T-helper 2 cell treated with Interferon-gamma antibody and Interleukin-4, amounts not matched to agents 5 μg/mL and 100 μg/mL, for 36 hours (primary cell): ENCODE measurements at places on chromosomes 5 and 9.

GRCh38 chr9:84325347-84325973, 15.1 kb downstream of the SLC28A3 start:
- H3K27me3 ChIP-seq, result no peaks in the 10 kb centered on the region
- H3K4me3 ChIP-seq, result no peak overlapping the region
- no peaks in the 10 kb centered on the region for H3K36me3 ChIP-seq
- no peaks in the 10 kb centered on the region for H3K4me1 ChIP-seq
- no peak overlapping the region for H3K27ac ChIP-seq
- no peak for DNase-seq

DNA sequence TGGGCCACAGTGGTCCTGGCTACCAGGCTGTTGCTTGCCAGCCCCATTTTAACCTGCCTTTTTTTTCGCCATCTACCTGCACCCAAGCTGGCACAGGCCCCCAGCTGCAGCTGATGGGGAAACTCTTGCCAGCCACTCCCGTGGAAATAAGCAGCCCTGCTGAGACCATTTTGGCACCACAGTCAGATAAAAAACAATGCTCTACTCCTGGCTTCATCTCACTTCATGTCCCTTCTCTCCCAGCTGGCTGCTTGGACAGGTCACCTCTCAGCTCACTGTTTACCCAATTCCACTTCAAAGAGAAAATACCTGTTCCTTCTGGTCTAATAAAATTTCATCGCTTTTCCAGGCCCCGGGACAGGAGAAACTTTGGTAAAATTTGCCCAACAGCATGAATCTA, 322.6 kb upstream of the SLC30A5 start:
- H3K27ac ChIP-seq, result no peak overlapping the region
- H3K27me3 ChIP-seq, result peaks cover 4% of the 10 kb centered on the region
- H3K4me3 ChIP-seq, result no peak overlapping the region
- no peaks in the 10 kb centered on the region for H3K4me1 ChIP-seq
- DNase-seq, result no peak

DNA sequence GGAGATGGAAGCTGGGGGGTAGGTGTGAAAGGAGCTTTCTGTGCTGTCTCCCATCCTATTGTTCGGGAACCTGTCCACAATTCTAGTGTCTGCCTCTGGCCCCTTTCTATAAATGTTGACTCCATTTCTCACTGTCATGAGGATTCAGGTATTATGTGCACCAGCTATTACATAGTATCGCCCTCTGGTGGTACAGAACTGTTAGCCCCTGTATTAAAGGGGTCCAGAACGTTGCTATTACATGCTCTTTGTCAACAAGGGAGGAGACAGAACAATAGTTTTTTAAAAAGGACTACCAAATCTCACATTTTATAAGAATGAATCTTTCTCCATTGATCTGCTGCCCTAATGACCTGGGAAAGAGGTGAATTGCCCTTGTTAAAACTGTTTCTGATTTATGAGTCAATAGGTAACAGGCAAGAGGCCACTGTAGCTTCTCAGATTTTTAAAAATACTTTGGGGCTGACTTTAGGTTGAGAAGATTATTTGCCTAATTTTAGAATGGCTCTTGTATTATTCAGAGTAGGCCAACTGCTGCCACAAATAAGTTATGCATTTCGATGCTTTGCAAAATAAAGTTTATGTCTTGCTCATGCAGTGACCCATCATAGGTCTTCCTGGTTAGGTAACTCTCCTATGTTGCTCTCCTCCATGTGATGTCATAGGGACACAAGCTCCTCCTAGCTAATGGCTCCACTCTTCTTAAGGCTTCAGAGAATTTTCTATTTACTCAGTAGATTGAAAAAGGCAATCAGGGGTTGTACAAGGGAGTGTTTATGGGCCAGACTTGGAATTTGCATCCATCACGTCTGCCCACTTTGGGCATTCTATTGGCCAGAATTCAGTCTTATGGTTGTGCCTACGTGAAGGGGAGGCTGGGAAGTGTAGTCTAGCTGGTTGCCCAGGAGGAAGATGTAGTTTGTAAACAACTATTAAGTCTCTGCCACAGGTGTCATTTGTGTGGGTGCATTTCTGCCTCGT, 20.8 kb downstream of the DCANP1 start:
- peaks cover 20% of the 10 kb centered on the region for H3K4me1 ChIP-seq
- peaks cover 19% of the 10 kb centered on the region for H3K27me3 ChIP-seq
- H3K36me3 ChIP-seq, result no peaks in the 10 kb centered on the region
- peak; percentile 14 for DNase-seq
- H3K4me3 ChIP-seq, result peak overlapping the region; percentile 51

DNA sequence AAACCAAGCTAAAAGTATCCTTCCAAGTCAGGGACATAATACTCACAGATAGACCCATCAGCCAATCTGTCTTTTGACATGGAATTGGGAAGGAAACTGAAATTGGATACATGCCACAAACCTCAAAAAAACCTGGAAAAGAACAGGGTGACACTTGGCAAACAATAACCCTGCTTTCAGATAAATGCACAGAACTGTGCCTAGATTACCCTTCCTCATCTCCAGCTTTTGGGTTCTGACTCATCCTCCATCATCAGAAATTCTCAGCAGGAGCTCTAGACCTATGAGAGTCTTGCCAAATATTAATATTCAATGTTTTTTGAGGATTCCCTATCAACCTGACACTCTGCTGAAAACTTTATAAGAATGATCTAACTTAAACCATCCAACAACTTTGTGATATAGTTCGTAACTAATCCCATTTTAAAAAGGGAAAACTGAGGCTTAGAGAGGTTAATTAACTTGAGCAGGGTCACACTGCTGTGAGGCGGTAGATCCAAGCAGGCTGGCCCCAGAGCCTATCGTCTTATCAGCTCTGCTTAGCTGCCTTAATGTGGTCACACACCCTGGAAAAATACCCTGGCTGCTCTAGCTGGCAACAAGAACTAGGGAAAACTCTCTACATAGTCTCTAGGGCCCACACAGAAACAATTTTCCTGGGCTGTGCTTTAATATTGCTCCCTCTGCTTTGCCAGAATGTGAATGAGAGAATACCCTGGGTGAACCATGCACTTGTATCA, 157.0 kb upstream of the TRPC7 start:
- H3K36me3 ChIP-seq, result no peaks in the 10 kb centered on the region
- no peaks in the 10 kb centered on the region for H3K27me3 ChIP-seq
- H3K27ac ChIP-seq, result no peak overlapping the region
- no peak overlapping the region for H3K4me3 ChIP-seq
- no peak for DNase-seq

GRCh38 chr5:127586066-127586770, 62.7 kb upstream of the CTXN3 start:
- DNase-seq, result no peak
- H3K27me3 ChIP-seq, result peaks cover 12% of the 10 kb centered on the region
- H3K27ac ChIP-seq, result no peak overlapping the region
- H3K36me3 ChIP-seq, result no peaks in the 10 kb centered on the region

DNA sequence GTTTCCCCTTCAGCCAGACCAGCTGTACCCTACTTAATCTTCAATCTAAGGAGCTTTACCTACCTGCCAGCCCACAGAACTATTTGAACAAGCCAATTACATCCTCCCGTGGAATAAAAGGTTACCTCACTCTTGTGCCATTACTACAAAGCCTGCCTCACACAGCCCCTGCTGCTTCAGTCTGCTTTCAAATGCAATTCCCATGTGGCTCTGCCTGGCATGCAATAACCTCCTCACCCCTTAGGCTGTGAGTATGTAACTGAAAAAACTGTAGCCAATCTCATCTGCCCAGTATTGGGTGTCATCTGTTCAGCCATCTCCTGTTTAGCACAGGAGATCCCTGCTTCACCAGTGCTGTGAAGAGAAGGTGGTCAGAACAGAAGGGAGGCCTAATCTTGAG, 6.1 kb upstream of the GCNT1 start:
- DNase-seq, result no peak
- no peak overlapping the region for H3K4me3 ChIP-seq
- no peaks in the 10 kb centered on the region for H3K36me3 ChIP-seq
- H3K27ac ChIP-seq, result no peak overlapping the region

DNA sequence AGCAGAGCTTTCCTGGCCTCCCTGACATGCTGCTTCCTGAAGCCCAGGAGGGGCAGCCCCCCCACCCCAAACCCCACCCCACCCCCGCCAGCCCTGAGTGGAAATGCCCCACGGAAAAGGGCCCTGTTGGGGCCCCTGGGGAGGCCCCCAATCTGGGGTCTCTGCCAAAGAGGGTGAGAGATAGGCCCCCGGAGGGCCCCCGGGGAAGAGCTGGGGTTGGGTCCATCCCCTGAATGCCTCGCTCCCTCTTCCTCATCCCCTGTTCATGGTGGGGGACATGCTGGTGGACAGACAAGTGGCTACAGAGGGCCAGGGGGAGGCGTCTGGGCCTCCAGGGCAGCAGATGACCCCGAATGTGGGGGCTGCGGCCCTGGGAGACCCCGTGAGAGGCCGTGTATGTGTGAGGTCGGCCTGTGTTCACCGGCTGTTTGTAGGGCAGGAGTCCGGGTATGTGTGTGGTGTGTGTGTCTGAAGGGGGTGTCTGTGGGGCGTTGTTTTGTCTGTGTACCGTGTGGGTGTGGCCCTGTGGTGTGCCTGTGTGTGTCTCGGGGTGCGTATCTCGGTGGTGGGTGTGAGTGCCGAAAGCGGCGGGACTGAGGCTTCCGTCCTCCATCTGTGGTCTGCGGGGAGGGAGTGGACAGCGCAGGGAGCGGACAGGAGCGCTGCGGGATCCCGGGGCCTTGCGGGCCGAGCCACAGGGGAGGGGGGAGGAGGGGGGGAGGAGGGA, 11.3 kb downstream of the C9orf50 start:
- peak; percentile 52 for DNase-seq
- peak overlapping the region; percentile 93 for H3K4me3 ChIP-seq
- peaks cover 29% of the 10 kb centered on the region for H3K4me1 ChIP-seq
- H3K36me3 ChIP-seq, result no peaks in the 10 kb centered on the region

- no peak for DNase-seq
- H3K27ac ChIP-seq, result no peak overlapping the region
- H3K4me3 ChIP-seq, result no peak overlapping the region
Observed at GRCh38 chr5:83488271-83488670, 16.7 kb downstream of the VCAN start.

GRCh38 chr9:35714579-35715252, 17.3 kb downstream of the TLN1 start:
- H3K4me3 ChIP-seq, result no peak overlapping the region
- DNase-seq, result no peak
- H3K27me3 ChIP-seq, result no peaks in the 10 kb centered on the region
- H3K36me3 ChIP-seq, result peaks cover 90% of the 10 kb centered on the region

- no peaks in the 10 kb centered on the region for H3K36me3 ChIP-seq
- peaks cover 5% of the 10 kb centered on the region for H3K4me1 ChIP-seq
- no peak overlapping the region for H3K27ac ChIP-seq
Observed at GRCh38 chr9:89766991-89767390, 162.2 kb downstream of the GADD45G start.

- H3K4me1 ChIP-seq, result peaks cover 13% of the 10 kb centered on the region
- no peaks in the 10 kb centered on the region for H3K27me3 ChIP-seq
- H3K36me3 ChIP-seq, result peaks cover 8% of the 10 kb centered on the region
- DNase-seq, result no peak
- no peak overlapping the region for H3K27ac ChIP-seq
Observed at GRCh38 chr5:60903356-60903755, 41.5 kb downstream of the ERCC8 start.

DNA sequence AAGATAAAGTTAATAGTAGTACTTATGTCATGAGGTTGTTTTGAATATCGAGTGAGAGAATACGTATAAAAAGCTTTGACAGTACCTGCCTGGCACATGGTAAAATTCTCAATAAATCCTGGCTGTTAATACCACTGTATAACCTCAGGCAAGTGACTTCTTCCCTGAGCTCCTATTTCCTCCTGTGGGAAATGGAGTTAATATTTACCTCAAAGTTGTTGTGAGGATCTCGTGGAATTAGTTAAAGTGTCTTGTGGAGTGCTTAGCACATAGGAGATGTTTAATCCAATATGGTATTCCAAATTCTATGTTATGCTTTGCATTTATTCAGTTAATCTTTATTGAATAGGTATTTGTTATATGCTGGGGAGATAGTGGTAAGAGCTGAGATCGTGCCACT, 18.5 kb downstream of the FOCAD start:
- no peak overlapping the region for H3K4me3 ChIP-seq
- no peaks in the 10 kb centered on the region for H3K27me3 ChIP-seq
- no peak overlapping the region for H3K27ac ChIP-seq
- peaks cover 2% of the 10 kb centered on the region for H3K36me3 ChIP-seq
- no peak for DNase-seq
- peaks cover 4% of the 10 kb centered on the region for H3K4me1 ChIP-seq

- H3K36me3 ChIP-seq, result no peaks in the 10 kb centered on the region
- H3K4me1 ChIP-seq, result no peaks in the 10 kb centered on the region
- DNase-seq, result no peak
- no peak overlapping the region for H3K27ac ChIP-seq
- H3K4me3 ChIP-seq, result no peak overlapping the region
Observed at GRCh38 chr5:20367178-20367577, 379.2 kb upstream of the CDH18 start.

DNA sequence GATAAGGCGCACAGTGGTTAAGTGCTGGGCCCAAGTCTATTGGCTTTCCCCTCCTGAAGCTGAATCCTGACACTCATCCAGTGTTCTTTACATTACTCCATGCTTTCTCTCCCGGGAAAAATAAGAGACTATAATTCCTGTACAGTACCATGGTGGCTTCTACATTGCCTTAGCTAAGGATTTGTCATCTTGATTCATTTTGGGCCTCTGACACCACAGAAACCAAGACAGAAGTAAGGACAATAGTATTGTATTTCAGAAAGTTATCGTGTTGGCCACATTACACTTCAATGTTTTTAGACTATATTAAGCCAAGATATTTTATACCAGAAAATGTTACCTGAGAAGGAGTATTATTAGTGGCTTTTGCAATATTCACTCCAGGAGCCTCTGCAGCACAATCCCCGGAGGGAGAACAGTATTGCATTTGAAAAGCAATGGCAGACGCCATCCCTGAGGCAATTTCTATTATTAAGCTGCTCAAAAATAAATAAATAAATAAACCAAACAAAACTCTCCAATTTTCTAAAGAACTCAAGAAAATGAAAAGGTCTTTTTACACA, 267.9 kb downstream of the ENC1 start:
- H3K27me3 ChIP-seq, result peaks cover 7% of the 10 kb centered on the region
- H3K27ac ChIP-seq, result no peak overlapping the region
- DNase-seq, result no peak
- no peak overlapping the region for H3K4me3 ChIP-seq

- H3K36me3 ChIP-seq, result no peaks in the 10 kb centered on the region
- no peaks in the 10 kb centered on the region for H3K27me3 ChIP-seq
- no peaks in the 10 kb centered on the region for H3K4me1 ChIP-seq
- no peak overlapping the region for H3K27ac ChIP-seq
- DNase-seq, result peak; percentile 4
Observed at GRCh38 chr9:17531642-17532254, 47.1 kb upstream of the SH3GL2 start.

- H3K4me3 ChIP-seq, result peak overlapping the region; percentile 61
- peak overlapping the region; percentile 88 for H3K27ac ChIP-seq
- no peaks in the 10 kb centered on the region for H3K27me3 ChIP-seq
- no peak for DNase-seq
Observed at GRCh38 chr5:157248821-157249470, 17.0 kb upstream of the CYFIP2 start.
